ENCODE measurements at places on chromosomes 12 and 14. TPM values are rescaled to one million over a fixed set of nuclear protein-coding genes. Genes with fewer than 3 reads are reported as not detected.

GRCh38 chr12:89427508-89428156 is 75.3 kb upstream of the DUSP6 start:
- peak; percentile 8 for DNase-seq

DNA sequence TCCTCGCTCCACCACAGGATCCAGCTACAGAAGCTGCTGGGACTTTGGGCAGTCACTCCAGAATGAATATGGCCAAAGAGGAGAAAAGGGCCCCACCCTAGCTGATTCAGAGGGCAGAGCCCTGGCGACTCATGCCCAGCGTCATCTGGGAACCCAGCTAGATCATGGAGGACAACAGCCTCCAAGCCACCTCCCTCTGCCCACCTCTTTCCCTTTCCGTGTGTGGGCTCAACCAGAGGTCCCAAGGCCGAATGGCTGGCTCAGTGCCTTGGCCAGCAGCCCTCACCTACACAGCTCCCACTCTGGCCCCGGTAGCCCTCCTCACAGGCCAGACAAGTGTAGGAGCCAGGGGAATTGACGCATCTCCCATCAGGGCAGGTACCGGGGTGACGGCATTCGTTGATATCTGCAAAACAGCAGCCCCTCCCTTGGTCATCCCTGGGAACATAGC is 17.4 kb downstream of the ISCA2 start:
- peak; percentile 50 for DNase-seq

DNA sequence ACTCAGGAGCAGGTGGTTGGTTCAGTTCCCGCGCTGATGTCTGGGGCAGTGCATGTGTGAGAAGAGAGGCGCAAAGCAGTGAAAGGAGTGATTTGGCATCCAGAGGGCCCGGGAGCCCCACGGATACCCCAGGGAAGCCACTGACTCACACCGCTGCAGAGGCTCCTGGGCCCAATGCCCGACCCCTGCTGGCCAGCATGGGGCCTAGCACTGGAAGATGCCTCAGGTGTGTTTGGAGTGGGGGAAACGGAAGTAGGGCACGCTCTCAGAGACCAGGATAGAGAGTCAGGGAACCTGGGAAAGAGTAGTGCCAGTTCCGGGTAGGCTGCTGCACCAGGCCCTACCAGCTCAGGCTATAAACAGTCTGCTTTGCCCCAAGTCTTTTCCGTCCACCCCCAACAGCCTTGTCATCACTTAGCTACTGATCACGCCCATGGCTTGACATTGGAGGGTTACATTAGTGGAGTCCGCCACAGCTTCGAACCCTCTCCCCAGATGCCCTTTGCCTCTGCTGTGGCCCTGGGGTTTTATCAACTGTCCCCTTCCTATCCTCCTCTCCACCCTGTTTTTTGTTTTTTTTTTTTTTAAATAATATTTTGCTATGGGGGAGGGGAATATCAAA is 9.5 kb upstream of the CSAD start:
- DNase-seq = peak; percentile 37

GRCh38 chr12:104895415-104895814 is 62.7 kb downstream of the SLC41A2 start:
- DNase-seq = no peak

DNA sequence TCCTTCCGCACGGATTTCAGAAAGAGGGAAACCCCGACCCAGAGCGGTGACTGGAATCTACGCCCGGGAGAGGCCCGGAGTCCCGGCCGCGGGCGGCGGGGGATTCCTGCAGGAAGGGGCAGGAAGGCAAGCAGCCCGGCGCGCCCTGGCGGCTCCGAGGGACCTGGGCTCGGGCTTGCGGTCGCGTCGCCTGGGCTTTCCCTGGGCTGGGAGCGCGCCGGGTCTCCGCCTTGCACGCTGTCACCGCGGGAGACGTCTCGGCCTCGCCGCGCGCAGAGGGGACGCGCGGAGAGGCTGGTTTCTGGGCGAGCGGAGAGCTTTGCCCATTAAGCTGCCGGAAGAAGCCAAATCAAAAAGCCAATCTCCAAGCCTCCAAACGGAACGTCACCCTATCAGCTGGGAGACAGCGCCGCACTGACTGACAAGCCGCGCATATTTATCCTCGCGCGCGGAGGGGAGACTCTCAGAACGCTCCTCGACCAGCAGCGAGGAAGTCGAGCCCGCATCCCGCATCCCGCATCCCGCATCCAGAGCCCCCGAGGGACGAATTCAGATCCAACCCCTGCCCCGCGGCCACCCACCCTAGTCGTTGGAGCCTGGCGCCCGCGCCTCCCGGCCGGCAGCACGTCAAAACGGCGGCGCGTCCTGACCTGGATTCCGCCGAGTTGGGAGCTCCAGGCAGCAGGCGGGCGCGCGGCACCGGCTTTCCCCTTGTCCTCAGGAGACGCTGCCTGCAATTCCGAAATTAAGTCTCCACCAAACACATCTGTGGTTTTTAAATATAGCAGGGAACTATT is at the start of gene SLC8A3:
Gene SLC8A3 (minus strand): TSS at position 293 of the 797 bp plus-strand sequence. CDS start 20,529 bp downstream, outside the sequence.
- DNase-seq = peak; percentile 1

GRCh38 chr12:82473111-82473754 is 114.9 kb downstream of the METTL25 start:
- DNase-seq = no peak

The KLHL33 gene
- 0.05 TPM for total RNA-seq

GRCh38 chr14:21039585-21040369 is 2.4 kb upstream of the RNASE7 start:
- peak; percentile 63 for DNase-seq

The SLC25A47 gene
- not detected for total RNA-seq

The KLRB1 gene
- total RNA-seq = not detected

- no peak for DNase-seq
These were observed 156.8 kb downstream of the PHETA1 start for GRCh38 chr12:111211910-111212757.

DNA sequence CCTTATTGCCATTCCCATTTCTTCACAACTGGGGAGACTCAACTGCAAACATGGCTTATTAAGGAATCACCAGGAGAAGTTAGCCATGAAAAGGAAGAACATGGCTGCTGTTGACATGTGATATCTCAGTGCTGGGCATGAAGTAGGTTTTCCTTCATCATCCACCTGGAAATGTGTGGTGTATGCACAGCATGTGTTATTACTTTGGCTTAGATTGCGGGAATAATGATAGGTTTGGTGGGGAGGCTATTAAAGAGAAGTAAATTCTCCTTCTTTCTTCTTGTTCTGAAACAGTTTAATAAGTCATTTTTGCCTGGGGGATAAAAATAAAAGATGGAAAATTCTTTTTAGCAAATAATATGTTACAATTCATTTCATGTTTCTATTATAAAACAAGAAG is 23.7 kb upstream of the CLEC14A start:
- DNase-seq = no peak

- DNase-seq = no peak
These were observed 24.4 kb downstream of the NEUROD4 start for GRCh38 chr12:55044135-55044534.

The DAO gene
- total RNA-seq = not detected

GRCh38 chr14:51367600-51367931 is 127.5 kb downstream of the TMX1 start:
- DNase-seq = peak; percentile 72
